ENCODE measurements at places on chromosomes 12 and 14.

DNA sequence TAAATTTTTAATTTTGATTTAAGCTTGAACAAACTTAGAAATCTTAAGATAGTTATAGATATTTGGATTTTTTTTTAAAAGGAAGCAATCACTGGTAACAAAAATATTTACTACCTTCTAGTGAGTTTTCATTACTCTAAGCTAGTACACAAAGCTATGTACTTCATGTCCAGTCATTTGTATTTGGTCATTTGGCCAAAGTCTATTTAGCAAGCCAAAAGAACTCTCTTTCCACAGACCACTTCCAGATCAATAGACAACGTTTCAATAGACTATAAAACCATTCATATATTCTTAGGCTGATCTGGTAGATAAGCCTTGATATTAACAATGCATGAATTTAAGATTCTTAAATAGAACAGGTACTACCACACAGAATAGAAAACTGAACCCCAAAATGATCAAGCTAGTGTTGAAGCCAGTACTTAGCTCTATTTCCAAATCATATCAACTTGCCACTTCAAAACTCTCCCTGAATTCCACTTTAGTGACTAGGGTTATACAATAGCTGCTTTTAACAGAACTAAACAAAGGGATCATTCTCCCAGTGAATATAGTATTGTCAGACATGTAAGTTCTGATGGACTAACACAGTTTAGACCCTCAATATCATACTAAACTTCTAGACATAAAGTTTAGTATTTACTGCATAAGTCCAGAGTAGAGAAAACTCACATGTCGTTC lies 21.7 kb downstream of the CAPRIN2 start:
- no peak for DNase-seq

- DNase-seq, result no peak
These were observed 277.0 kb downstream of the PAWR start for GRCh38 chr12:79413796-79414195.

GRCh38 chr12:93127107-93127560 lies 198.0 kb upstream of the EEA1 start:
- DNase-seq, result peak; percentile 56

DNA sequence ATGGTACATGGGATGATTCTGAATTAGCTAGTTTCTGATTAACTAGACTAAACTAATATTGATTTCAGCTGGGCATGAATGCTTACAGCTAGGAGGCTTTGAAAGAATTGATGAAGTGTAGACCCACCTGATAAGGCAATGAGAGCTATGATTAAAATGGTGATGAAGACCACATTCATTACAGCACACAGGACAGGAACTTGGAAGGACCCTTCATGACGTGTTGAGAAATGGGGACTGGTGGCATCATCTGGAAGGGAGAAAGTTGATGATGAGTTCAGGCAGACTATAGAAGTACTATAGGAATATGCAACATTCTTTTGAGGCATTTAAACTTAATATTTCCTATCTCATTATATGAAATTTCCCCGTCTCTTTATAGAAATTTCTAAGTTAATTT lies 4.5 kb downstream of the CD69 start:
- no peak for DNase-seq

- DNase-seq, result peak; percentile 9
These were observed 40.5 kb upstream of the CLMN start for GRCh38 chr14:95359994-95360826.

GRCh38 chr14:63045234-63045611 lies at the start of gene KCNH5:
KCNH5 (minus strand) TSS chr14:63045458; CDS start chr14:63045186, 272 bp downstream.
- peak; percentile 24 for DNase-seq

DNA sequence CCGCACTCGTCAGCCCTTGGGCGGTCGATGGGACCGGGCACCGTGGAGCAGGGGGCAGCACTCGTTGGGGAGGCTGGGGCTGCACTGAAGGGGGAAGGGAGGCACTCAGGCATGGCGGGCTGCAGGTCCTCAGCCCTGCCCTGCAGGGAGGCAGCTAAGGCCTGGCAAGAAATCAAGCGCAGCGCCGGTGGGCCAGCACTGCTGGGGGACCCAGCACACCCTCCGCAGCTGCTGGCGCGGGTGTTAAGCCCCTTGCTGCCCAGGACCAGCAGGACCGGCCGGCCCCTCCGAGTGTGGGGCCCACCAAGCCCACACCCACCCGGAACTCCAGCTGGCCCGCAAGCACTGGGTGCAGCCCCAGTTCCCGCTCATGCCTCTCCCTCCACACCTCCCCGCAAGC lies 35.7 kb upstream of the YAF2 start:
- no peak for DNase-seq

- no peak for DNase-seq
These were observed 19.0 kb downstream of the SUSD6 start for GRCh38 chr14:69630360-69630759.

GRCh38 chr14:101253948-101254347 lies 307.3 kb upstream of the DIO3 start:
- DNase-seq, result no peak

GRCh38 chr12:48965298-48965838 lies 6.2 kb downstream of the WNT10B start:
- no peak for DNase-seq

GRCh38 chr12:16726879-16727278 lies 120.9 kb upstream of the LMO3 start:
- peak; percentile 51 for DNase-seq

GRCh38 chr12:116695464-116695725 lies 42.5 kb downstream of the SPRING1 start:
- no peak for DNase-seq

- DNase-seq, result no peak
These were observed 187.0 kb upstream of the ATP2B1 start for GRCh38 chr12:89895591-89895990.

DNA sequence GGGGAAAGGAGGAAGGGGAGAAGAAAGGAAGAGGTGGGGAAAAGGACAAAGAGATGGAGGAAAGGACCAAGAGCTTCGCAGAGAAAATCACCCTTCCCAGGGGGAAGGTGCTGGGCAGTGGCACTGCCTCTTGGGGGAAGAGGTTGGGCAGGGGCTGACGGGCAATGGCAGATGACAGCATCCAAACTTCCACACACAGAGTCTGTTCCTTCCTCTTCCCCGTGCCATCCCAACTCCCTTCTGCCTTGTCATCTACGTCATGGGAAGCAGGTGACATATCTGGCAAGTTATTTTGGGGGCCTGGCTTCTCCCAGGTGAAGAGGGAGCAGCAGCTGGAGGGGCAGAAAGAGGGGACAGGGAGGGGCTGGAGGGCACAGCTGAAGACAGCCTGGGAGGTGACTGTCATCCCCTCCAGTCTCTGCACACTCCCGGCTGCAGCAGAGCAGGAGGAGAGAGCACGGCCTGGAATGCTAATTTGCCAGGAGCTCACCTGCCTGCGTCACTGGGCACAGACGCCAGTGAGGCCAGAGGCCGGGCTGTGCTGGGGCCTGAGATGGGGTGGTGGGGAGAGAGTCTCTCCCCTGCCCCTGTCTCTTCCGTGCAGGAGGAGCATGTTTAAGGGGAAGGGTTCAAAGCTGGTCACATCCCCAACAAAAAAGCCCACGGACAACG lies 43.9 kb upstream of the IQSEC3 start:
- DNase-seq, result no peak

DNA sequence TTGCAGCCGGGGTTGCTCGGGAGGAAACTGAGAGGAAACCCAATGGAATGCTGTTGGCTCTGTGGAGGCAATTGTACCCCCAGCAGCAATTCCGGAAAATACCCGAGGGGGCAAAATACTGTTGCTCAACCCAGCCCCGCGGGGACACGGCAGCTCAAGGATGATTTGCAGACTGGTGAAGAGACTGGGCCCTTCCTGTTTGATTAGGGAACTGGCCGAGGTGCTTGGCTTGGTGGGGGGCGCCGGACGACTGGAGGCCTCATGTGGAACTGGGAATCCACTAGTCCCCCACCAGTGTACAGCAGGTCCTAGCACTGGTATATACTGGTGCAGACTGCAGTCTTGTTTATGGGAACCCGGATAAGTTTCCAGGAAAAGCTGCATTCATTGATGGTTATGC lies 10.3 kb upstream of the RNASE12 start:
- no peak for DNase-seq

DNA sequence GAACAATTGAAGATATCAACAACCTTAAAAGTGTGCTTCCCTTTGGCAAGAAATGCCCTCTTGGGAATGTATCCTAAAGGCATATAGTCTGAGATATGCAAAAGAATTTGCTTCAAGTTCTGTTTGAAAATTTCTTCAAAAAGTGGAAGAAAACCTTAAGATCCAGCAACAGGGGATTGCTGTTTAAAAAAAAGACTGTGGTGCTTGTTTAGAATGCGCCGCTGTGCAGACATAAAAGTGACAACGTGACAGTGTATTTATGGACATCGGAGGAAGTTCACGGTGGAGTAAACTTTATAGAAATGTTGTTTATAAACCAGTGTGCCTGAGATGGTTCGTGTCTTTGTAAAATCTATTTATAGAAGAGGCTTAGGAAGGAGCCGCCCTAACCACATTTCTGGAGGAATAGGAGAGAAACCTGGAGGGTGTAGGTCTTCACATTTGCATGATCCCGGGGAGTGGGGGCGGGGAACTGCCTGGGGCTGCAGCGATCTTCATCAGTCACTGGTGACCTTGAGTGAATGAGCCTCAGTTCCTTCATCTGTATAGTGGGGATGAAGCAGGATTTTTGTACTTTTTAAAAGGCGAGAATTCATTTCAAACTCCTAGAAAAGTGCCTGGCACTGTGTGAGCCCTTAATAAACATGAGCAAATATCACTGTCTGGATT lies 27.5 kb downstream of the ADGRD1 start:
- no peak for DNase-seq

GRCh38 chr14:61140271-61140670 lies 140.9 kb downstream of the TMEM30B start:
- DNase-seq, result no peak

DNA sequence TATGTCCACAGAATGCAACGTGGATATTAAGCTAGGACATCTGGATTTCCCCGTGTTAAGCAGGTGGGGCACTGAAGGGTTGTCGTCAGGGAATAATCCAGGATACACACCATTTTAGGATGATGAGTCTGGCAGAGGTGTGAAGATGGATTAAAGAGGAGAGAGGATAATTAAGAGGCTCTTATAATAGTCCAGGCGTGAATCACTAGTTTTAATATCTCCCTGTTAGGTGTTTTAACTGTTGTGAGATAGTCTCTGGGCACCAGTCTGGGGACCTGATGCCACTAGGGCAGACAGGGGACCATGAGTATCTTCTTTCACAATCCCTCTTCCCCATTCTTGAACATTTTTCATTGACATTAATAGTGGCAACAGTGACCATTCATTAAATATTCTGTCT lies 216.7 kb downstream of the TBX5 start:
- no peak for DNase-seq

DNA sequence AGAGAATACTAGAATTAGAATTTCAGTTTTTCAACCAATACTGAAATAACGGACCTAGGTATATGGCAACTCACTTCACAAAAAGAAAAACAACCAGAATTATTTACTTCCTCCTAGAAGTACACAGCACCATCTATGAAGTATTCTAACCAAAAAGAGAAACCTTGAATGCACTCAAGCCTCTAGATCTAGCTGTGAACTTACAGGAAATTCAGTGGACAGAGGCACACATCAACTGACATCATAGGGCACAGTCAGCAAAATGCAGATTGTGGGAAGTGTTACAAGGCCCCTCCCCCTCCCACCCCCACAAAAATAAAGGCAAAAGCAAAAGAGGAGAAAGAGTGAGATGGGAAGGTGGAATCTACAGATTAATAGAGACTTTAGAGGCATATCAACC lies 102.4 kb downstream of the TMTC1 start:
- DNase-seq, result no peak

DNA sequence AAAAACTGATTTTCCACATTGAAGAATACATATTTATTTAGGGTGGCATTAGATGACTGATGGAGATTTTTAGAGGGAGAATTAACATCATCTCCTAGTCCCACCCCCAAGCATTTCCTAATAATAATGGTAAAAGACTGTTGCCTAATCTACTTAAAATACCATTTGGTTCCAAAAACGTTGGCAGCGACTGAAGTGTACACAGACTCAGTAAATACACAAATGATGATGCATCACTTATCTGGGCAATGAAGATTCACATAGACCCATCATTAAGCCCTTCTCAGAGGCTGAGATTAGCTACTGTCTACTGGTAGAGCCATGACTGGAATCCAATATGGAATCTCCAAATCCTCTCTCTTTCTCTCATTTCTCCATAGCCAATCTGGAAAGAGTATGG lies 18.2 kb downstream of the RTN1 start:
- DNase-seq, result peak; percentile 44

DNA sequence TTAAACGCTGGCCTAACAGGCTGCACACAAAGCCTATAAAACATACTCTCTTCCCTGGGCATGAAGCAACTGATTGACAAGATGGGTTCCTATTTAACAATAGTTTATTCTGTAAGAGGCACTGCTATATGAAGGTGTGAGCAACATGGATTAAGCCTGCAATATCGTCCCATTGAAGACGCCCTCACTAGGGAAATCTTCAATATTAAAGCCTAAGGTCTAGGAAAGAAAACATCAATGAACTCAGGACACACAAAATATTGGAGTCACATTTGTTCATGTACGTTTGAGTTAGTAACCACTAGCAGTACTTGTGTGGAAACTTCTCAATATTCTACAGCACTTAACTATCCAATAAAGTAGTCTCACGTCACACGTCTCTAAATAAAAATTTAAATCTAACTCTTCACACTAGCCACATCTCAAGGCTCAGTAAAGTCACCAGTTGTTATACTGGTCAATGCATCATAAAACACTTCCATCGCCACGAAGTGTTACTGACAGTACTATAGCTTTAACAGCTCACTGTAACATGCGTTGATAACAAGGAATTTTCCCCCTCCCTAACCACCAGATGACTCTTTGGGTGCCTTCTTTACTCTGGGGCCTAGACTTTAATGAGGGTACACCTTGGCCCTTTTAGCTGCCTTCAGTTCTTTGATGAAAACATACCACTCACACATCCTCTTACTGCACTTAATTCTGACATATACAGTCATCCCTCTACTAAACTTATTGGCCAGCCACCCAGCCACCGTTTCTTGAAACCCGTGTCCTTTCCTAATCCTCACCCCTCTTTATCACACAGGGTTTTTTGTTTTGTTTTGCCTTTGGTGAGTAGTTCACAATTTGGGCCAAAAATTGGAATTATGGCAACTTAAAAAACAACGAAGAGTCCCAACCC lies 50.1 kb upstream of the OR5AU1 start:
- DNase-seq, result no peak

GRCh38 chr14:21326972-21327371 lies 47.1 kb downstream of the RPGRIP1 start:
- DNase-seq, result peak; percentile 33

DNA sequence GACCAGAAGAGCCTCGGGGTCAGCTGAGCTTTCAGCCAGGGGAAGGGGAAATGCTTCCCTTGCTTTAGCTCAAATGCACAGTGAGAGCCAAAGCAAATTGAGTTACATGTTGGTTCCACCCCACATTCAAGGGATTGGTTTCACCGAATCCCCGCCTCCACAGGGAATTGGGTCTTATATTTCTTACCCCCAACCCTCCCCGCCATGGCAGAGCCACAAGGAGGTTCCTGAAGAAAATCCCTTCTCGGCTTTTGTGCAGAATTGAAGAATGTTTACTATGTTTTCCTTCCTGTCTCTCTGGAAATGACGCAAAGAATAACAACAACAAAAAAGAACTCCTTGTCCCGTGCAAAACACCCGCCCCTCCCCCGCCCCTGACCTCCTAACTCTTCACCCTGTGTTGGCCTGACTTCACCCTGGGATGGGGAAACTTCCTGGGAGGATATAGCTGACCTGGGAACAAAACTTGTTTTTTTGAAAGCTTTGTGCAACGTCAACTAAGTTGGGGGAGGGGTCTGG lies 21.9 kb upstream of the CIPC start:
- peak; percentile 72 for DNase-seq
